Activated CD4-positive, alpha-beta T cell treated with anti-CD3 and anti-CD28 coated beads for 36 hours (primary cell): ENCODE measurements at places on chromosomes 6 and 20. TPM values are rescaled to one million over a fixed set of nuclear protein-coding genes. Genes with fewer than 3 reads are reported as not detected.

The OOEP gene
- total RNA-seq: 0.86 TPM

The CGA gene
- total RNA-seq: not detected

The ANKEF1 gene
- 2.8 TPM for total RNA-seq

DNA sequence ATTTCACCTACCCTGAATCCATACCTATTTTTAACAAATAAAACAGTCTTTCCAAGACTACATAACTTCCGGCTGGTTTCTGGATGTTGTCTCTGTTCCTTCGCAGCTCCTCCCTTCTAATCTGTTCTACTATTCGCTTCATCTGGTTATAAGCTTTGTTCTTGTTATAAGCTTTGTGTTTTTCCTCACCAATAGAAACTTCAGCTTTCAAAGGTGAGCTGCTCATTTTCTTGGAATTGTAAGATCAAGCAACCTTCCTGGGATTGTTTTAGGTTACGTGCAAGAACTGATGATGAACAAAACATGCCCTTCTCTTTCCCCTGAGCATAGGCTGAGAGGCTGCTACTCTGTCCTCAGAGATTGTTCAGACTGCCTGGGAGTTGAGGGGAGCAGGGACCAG lies 2.1 kb downstream of the GFOD1 start:
- DNase-seq: no peak

DNA sequence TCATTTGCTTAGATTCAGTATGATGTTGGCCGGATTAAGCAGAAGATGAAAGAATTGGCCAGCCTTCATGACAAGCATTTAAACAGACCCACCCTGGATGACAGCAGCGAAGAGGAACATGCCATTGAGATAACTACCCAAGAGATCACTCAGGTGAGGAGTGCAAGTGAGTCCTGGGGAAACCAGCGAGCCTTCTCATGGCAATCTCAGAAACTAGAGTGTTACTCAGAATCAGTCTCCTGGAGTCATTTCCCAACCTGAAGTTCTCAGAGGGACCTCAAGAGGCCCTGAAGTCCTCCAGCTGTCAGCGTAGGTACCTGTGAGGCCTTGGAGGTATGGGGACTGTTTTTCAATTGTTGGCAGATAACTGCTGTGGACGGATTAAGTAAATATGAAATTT lies 16.9 kb downstream of the STX16 start:
- DNase-seq: no peak

- DNase-seq: no peak
Observed at GRCh38 chr6:7991536-7991935, 72.7 kb downstream of the BLOC1S5 start.
